ENCODE measurements at places on chromosomes 3 and 15. TPM values are rescaled to one million over a fixed set of nuclear protein-coding genes. Genes with fewer than 3 reads are reported as not detected.

Gene OXTR
- 0.80 TPM for total RNA-seq

DNA sequence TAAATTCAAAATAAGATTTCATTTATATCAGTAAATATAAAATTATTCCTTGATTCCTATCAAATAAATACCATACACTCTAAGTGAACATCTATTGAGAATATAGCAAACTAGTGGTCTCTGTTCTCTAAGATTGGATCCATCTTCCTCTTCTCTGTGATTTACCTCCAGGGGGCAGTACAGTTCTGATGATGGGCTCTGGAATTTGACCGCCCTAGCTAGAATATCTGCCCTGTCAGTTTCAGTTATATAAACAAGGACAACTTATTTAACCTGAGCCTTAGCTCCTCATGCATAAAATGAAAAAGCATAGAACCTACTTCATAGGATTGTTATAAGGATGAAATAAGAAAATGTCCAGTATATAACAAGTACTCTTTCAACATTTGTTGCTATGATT is 171.1 kb upstream of the CCDC54 start:
- no peak for DNase-seq

DNA sequence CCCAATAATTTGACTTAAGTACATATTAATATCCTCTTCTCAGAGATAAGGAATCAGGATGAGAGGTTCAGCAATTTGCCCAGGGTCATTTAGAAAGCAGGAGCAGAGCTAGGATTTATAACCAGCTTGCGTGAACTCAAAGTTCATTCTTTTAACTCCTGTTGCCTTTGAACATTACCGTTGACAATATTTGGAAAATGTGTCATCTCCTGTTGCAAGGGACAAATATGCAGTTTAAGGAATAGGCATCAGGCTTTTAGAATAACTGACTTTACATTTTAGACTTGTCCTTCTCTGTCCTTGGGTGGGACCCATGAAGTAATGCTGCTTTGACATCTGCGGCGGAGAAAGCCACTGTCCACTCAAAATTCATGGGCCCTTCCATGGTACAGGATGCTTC is 252.2 kb upstream of the RGMA start:
- DNase-seq: no peak

Gene RFT1
- total RNA-seq: 15.6 TPM

GRCh38 chr3:24457719-24458118 is 36.9 kb downstream of the THRB start:
- no peak for DNase-seq

Gene SPATA12
- total RNA-seq: 0.05 TPM

- DNase-seq: no peak
These were observed 2.6 kb downstream of the CLDN1 start for GRCh38 chr3:190319660-190320059.

DNA sequence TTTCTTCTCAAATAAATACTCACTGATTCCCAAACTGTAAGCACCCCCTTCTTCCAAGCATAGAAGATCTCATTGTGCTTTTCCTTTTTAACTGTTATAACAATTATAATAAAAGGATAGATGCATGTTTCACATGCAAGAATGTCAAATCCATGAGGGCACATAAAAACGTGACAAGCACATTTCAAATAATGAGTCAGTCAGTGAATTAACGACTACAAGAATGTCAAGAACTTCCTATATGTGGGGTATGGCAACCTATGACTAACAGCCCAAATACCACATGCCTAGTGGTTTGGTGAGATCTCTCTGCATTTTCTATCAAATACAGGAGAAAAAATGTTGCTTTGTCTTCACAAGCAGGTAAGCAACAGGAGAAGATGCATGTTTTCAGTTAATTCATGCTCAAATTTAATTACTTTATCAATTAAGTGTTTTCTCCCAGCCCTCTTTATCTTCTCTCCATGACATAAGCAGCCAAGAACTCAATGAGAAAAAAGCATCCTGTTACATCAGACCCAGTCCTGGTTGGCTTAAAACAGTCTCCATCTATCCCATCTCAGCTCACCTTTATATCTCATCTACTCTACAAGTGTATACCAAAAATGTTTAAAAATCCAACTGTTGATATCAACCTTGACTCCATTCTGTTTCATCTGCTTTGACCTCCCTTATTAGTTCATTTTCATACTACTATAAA is 181.5 kb upstream of the LMCD1 start:
- DNase-seq: no peak

- no peak for DNase-seq
These were observed 70.2 kb downstream of the CLDN1 start for GRCh38 chr3:190252080-190252479.

GRCh38 chr15:80831192-80831591 is 52.0 kb downstream of the CEMIP start:
- DNase-seq: no peak

Gene HDC
- 1.1 TPM for total RNA-seq

DNA sequence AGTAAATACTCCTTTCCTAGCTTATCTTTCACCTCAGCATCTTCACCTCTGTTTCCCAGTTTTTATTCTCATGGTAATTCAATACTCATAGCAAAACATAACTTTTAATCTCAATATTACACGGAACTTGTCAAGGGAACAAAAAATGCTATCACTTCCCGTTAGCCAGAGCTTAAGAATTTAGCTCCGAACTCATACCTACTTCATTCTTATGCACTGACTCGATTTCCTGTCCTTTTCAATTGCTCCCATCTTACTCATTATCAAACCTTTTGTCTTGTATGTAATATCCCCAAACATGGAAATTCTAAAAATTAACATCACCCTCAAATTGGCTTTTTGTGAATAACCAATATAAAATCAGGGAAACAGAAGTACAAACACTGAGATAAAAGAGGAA is 28.2 kb downstream of the MYEF2 start:
- DNase-seq: no peak

Gene DNAJA4
- total RNA-seq: 6.2 TPM

All from thymus (tissue), 14 donors.